Activated CD4-positive, CD25-positive, alpha-beta regulatory T cell treated with anti-CD3 and anti-CD28 coated beads, Interleukin-2, amount 50 U/mL, for 24 hours (primary cell): ENCODE measurements at places on chromosomes 1 and 21.

GRCh38 chr1:115168026-115168425, 78.7 kb upstream of the TSPAN2 start:
- ATAC-seq: no peak

DNA sequence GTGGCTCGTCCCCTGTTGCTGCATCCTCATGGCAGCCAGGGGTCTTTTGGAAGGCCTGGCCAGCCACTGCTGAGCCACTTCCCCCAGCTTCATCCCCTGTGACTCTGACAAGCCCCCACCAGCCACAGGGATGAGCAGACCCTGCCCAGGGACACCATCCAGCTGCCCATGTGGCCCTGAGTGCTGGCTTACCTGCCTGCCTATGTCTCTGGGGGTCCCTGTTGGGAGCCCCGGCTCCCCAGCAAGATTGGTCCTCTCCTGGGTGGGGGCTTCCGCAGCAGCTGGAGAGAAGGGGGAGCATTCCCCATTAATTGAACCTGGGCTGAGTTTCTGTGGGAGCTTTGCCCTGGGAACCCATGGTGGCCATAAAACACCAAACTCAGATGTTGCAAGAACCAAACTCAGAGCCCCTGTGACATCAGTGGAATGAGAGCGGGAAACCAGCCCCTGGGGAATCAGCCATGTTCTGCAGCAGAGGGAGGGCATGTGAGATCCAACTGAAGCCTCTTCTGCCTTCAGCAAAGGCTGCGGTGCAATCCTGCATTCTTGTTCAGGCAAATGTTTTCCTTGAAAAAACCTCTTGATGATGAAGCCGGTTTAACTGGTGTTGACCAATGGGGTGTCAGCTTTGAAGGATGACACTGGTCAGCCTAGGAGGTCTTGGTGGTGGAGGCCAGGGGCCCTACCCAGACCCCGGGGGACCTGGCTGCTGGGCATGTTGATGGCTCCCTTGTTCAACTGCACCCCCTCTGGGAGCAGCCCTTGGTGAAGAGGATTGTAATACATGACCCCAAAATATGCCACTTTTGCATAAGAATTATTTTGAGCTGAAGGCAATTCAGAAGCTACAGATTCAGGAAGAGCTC, 28.3 kb upstream of the COL18A1 start:
- ATAC-seq: no peak

GRCh38 chr1:217311766-217312165, 319.1 kb downstream of the GPATCH2 start:
- ATAC-seq: no peak

DNA sequence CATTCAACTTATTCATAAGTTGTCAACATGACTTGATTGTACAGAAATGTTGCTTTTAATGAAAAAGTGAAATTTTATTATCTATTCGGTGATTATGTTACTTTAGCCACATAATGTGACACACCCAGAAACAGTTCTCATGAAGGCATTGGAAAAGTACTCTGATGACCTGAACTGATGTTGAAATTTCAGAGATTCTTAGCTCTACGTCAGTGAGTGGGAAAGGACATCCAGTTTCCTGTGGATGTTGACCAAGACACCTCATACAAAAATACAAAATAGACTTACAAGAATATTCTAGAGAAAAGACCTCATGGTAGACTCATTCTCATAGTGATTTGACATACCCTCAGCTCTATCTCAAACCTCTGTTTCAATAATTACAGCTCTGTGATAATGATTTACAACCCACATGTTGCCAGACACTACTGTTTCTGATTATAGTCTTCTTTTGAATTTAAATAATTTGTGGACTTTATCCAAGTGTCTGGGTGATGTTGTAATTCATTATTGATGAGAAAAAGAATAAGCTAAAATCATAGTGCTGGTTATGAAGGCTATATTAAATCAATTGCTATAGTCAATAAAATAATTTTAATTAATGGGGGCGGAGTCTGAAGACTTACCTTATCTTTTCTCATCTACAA, 37.3 kb downstream of the KCNK2 start:
- ATAC-seq: no peak

- no peak for ATAC-seq
These were observed 65.1 kb upstream of the RUNX3 start for GRCh38 chr1:24995140-24995539.

GRCh38 chr1:200379940-200380588, 29.8 kb downstream of the ZNF281 start:
- no peak for ATAC-seq
